ENCODE measurements at places on chromosomes 16 and 17. TPM values are rescaled to one million over a fixed set of nuclear protein-coding genes. Genes with fewer than 3 reads are reported as not detected.
A peak's percentile ranks its signal among the peaks of the same experiment; 100 is the strongest.

The TTYH2 gene
- total RNA-seq, result 1.3 TPM

The ACLY gene
- total RNA-seq, result 205 TPM

The RPGRIP1L gene
- total RNA-seq, result 6.1 TPM

The AXIN2 gene
- total RNA-seq, result 1.8 TPM

The C1QTNF1 gene
- total RNA-seq, result 0.45 TPM

The NARF gene
- total RNA-seq, result 34.3 TPM

The WDR90 gene
- 27.0 TPM for total RNA-seq

The ABCA5 gene
- total RNA-seq, result 1.1 TPM

The LRRC75A gene
- not detected for total RNA-seq

DNA sequence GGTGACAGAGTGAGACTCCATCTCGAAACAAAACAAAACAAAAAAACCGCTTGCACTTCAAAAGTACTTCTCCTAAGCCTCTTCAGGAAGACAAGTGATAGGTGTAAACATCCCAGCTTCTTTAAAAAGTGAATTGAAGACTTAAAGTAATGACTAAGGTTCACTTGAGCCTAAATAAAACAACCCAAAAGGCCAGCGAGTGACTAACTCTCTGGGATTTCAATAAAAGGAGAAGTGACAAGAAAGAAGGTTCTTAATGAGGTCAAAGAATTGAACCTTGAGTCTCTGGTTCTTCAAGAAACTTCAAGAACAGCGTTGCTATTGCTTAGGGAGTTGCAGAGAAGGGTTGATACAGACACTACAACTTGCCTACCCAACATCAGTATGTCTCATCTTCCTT, 42.2 kb downstream of the STX8 start:
- DNase-seq, result no peak

DNA sequence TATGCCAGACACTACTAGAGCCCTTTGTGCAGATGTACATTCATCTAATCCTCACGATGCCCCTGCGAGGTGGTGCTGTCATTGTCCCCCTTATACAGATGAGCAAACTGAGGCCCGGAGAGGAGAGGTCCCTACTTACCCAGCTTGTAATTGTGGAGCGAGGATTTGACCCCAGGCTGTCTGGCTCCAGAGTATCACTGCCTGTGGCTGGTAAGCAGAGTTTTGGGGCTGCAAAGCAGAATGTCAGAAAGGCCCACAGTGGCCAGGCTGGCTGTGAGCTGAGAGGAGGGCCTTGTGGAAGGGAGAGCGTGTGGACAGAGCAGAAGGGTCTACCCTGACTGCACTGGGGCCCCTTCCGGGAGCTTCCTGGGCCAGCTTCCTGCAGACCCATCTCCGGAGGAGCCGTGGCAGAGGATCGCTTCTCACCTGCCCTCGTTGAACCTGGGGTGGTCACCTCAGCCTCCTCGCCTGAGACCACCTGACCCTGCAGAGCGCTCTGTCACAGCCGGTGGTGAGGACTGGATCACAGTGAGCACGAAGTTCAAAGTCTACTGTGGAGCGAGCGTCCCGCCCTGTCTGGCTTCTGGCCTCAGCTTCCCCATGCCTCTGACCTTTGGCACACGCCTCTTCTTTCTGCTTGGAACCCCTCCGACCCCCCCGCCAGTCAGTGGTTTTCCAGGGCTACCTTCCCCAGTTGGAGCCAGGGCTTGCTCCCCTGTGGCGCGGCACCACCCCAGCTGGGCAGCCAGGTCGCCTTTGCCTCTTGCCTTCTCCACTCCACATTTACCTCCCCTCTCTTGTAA, 12.1 kb downstream of the CMIP start:
- DNase-seq, result no peak

- DNase-seq, result no peak
Observed at GRCh38 chr16:51888534-51888933, 658.4 kb downstream of the TOX3 start.

GRCh38 chr16:89084411-89084810, 9.2 kb upstream of the ACSF3 start:
- no peak for DNase-seq

DNA sequence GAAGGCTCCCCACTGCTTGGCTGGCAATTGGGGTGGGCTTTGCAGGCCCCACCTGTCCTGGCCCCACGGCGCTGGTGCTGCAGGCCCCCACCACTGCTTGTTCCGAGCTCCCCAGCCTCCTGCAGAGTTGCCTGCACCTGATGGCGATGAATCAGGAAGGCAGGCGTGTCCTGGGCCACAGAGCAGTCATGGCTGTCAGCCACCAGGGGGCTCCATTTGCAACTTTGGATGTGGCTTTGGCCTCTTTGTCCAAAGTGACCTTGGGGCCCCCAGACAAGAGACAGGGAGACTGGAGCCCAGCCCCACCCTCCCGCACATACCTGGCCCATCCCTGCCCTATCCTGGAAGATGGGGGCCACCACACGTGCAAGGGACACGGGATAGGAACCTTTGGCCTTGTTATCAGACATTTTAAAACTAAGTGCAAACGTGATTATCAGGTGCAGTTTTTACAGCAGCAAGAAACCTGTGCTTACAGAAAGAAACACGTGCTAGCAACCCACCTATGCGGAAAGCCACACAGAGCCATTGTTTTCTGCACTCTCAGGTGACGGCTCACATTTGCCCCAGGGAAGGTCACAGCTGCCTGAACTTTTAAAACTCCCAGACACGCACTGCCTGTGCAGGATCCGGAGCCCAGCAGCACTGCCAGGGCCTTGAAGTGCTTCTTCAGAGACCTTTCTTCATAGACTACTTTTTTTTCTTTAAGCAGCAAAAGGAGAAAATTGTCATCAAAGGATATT, at the start of gene DNASE1:
DNASE1 (plus strand) TSS at position 443 of the 743 bp plus-strand sequence. CDS start 683 bp downstream, outside the sequence.
- peak; percentile 62 for DNase-seq

GRCh38 chr17:416293-417206, 63.9 kb upstream of the RPH3AL start:
- no peak for DNase-seq

DNA sequence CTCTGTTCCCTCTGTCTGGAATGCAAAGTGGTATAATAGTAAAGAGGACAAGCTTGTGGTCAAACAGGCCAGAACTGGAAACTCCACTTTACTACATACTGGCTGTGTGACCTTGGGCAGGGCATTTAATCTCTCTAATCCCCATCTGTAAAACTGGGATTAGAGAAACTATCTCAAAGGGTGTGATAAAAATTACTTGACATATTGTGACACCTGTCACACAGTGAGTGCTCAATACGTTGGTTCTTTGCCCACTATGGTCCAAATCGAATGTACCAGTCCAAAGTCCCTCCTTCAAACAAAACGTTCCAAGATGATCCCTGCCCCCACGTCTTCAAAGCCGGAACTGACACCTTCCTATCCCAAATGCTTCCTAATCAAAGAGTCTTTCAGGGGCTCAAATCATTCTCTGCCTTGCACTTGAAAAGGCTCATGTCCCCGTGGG, 734 bp downstream of the PGAP3 start:
- DNase-seq, result no peak

DNA sequence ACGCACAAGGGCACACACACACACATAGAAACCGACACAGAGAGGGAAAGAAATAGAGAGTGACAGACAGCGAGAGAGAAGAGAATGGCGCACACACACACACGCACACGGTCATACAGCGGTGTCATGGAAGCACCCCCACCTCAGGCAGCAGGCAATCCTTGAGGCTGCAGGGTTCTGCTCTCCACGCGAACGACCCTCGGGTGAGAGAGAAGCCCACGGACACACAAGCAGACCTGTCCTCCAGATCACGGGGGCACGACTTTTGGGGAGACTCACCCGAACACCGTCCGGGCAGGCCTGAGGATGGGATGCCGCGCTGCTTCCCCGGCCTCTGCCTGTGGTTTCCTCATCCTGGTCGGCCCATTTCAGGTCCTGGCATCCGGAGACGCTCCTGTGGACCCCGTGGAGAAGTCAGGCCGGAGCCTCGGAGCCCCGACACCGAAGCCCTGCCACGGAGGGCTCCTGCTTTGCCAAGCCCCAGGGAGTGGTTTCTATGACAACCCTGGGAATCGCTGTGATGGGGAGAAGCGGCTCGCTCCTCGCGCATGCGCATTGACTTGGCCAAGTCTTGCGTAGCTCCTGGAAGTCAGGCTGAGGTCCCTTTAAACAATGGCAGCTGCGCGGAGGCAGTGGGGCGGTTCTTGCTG, 118.2 kb upstream of the KCNJ18 start:
- peak; percentile 51 for DNase-seq

GRCh38 chr17:67421869-67422273, 44.8 kb downstream of the PITPNC1 start:
- peak; percentile 100 for DNase-seq

GRCh38 chr17:10875984-10876555, 38.2 kb upstream of the PIRT start:
- DNase-seq, result no peak

DNA sequence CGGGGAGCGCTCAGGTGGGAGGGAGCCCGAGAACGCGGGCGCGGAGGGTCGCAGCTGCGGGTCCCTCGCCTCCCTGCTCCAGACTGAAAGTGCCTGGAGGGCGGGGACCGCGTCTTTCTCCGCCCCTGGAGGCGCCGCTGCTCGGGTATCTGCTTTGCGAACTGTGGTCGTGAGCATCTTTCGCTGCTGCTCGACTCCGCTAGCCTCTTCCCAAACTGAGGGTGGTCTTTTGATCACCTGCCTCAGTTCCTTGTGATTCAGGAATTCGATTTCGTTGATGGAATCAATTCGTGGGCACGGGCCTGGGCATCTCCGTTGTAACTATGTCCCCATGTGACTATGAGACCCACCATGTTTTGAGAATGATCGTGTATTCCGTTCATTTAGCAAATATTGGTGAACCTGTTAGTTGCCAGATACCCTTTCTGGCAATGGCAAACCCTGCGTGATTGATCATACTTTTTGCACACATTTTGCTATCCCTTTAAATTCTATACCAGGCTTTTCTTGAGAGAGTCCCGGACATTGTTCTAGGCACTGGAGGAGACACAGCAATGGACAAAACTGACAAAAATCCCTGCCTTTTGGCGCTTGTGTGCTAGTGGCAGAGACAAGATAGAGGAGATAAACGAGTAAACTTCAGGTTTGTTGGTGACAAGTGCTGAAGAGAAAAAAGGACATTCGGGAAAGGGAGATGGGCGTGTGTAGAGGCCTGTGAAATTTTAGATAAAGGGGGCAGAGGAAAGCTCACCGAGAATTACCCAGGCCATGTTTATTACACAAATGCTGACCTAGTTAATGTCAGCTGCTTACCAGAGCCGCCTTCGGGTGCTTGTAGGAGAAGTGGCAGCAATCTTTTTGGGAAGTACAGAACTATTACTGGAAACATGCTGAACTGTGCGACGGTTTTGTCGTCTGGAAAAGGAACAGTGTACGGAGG, 948 bp downstream of the UTP18 start:
- peak; percentile 46 for DNase-seq

DNA sequence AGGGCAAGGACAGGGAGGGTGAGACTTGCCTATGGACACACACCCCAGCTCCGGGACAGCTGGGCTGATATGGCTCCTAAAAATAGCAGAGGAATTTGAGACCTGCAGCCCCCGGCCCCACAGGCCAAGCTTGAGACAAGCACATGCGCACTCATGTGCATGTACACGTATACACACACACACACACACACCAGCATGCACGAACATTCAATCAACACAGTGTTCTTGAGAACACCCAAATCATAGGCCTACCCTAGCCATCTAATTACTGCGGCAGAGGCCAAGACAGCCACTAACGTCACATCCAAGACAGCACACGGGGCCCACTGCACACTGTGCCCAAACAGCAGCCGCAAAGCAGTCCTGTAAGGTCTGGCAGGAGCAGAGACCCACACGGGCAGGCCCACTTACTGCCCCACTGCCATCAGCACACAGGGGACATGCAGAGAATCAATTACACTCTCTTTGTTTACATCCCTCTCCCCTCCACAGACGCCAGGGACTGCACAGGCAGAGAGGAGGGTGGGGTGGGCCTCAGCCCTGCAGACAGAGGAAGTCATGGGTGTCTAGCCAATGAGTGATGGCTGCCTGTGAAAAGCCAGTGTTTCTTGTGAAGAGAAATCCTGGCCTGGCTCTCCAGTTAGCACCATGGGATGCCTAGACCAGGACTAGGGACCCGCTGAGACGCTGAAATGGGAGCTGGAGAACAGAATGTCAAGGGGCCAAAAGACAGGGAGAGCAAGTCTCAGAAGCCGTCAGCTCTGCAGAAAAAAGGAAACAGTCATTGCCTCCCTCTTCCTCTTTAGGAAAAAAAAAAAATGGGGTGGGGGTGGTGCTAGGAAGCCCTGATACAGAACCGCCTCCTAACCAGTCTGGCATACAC, 39.3 kb downstream of the MYO18A start:
- DNase-seq, result no peak

DNA sequence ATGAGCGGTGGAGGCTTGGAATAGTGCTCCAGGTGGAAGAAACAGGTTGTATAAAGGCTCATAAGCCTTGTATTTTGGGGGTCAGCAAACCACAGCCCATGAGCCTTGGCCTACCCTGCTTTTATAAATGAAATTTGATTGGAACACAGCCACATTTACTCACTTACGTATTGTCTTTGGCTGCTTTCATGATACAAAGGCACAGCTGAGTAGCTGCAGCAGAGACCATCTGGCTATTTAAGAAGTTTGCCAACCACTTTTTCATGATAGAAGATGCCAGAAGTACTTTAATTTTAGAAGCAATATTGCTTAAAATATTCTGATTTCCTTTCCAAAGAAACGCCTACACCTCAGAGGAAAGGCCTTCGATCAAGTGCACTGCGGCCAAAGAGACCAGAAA, 73.8 kb downstream of the C17orf58 start:
- DNase-seq, result no peak

DNA sequence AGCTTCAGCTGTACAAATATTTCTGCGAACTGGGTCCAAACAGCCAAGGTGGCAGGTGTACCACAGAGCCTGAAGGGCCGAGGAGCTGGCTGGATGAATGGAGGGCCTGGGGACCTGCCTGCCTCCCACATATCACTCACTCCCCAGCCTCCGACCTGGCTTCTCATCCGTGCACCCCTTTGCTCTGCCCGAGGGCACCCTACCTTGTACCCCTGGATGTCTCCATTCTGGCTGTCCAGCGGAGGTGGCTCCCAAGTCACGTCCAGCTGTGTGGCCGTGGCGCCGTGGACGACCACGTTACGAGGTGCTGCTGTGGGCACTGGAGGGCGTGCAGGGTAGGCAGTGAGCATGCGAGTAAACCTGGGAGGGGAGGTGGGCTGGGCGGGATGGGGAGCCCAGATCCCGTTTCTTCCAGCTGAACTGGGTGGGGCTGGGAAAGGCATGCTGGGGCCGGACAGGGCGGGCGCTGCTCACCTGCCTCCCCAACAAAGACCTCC, 67.2 kb upstream of the CDC42EP4 start:
- DNase-seq, result no peak

GRCh38 chr17:82859431-82860403, 19.9 kb upstream of the ZNF750 start:
- DNase-seq, result peak; percentile 78

- DNase-seq, result no peak
Observed at GRCh38 chr16:89598199-89598598, 15.2 kb upstream of the DPEP1 start.

GRCh38 chr16:4515611-4516233, 22.9 kb downstream of the CDIP1 start:
- DNase-seq, result no peak
